ENCODE measurements at places on chromosomes 7 and 10.

- DNase-seq = no peak
These were observed 405 bp upstream of the ENTPD1 start for GRCh38 chr10:95755511-95756004.

- DNase-seq = no peak
These were observed 10.9 kb upstream of the CDK1 start for GRCh38 chr10:60767424-60767823.

DNA sequence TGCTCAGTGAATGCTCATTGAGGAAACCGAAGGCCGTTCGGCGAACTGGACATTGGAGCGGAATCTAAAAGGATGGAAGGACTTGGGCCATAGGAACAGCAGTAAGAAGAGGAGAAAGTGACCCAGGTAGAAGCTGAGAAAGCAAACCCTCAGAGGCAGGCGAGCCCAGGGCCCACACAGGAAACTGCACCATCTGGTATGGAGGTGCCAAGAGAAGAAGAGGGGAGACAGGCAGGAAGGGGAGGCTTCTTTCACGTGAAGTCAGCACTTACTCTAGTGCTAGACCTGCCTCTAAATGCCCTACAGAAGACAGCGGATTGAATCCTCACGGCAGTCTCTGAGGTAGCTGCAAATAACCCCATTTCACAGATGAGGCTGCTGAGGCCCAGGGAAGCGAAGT, 10.2 kb upstream of the CRHR2 start:
- no peak for DNase-seq

DNA sequence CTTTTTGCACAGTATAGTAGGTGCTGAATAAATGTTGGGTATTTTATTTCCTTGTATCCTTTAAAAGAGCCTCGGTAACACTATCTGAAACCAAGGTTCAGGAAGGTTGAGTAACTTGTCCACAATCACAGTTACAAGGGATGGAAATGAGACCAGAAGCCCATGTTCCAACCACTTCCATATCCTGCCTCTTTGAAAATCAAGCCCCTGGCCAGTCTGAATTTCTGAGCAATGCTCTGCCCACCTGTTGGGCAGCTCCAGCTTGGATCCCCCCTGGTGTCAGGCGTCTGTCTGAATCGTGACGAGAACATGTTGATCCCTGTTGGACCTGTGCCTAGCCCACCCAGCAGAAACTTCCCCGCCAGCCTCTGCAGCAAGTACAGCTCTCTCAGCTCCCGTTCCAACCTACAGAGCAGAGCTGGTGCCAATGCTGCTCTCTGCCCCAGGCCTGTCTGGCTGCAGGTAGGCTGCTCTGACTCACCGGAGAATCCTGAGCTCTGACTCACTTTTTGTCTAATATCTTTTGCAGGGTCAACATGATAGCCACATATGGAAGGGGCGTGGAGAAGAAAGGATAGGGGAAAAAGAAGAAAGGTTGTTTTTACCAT, 595.5 kb downstream of the INHBA start:
- DNase-seq = no peak

Data from cortex of kidney (tissue), 1 donor.